ENCODE measurements at places on chromosomes 1 and 21.

- DNase-seq = no peak
Measured at GRCh38 chr1:23964235-23964668, 4.6 kb downstream of the PNRC2 start.

GRCh38 chr1:107184888-107185287 lies 44.0 kb downstream of the NTNG1 start:
- no peak for DNase-seq

DNA sequence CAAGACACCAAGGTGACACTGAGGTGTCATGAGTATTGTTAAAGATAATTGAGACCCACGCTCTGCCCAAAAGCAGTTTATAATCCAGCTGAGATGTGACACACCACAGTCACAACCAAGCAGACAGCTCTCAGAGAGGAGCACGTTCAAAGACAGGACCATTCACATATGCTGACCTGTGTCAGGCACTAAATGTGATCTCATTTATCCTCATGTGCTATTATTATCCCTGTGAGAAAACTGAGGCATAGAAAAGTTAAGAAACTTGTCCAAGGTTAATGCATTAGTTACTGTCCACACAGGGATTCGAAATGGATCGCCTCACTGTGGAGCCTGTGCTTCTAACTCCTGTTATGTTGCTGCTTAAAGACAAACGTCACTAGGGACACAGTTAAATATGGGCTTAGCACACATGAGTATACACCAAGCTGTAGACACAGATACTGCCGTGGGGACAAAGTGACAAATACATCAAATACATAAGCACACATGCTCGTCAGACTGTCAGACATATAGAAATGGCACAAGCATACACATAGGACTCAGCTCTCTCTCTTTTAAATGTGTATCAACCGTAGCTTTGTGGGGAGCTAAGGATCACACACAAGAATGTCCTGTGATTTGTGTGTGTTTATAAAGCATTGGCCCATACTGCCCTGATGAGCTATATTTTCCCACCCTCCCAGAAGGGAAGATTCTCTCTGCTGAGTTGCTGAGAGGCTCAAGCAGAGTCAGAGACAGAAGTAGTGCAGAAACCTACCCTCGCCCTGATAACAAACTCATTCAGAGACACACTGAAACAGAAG lies 3.5 kb upstream of the IGSF8 start:
- no peak for DNase-seq

DNA sequence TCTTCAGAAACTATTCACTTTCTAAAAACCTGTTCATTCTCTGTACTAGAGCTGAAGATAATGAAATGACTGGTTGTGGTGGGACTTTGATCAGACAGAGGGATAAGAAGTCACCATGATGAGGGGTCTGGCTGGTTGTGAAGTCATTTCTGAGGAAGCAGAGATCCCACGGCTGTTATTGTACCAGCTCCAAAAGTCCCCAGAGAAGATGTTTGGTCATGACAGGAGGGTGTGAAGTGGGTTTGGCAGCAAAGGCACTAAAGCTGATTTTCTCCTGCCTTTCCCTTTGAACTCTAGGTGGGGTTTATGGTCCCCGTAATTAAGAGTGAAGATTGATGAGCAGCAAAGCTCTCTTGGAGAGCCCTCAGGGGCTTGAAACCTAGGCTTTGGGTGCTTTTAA lies 103.1 kb upstream of the CACHD1 start:
- no peak for DNase-seq

GRCh38 chr1:10659218-10659617 lies 137.2 kb downstream of the CASZ1 start:
- no peak for DNase-seq

GRCh38 chr1:230781594-230781993 lies 34.4 kb downstream of the CAPN9 start:
- DNase-seq = no peak

GRCh38 chr1:229108598-229109201 lies 162.2 kb upstream of the RAB4A start:
- no peak for DNase-seq

GRCh38 chr1:199657449-199657848 lies 370.1 kb upstream of the NR5A2 start:
- DNase-seq = no peak

Measured in GM04504 (cell line).